ENCODE measurements at places on chromosomes 4 and X.

DNA sequence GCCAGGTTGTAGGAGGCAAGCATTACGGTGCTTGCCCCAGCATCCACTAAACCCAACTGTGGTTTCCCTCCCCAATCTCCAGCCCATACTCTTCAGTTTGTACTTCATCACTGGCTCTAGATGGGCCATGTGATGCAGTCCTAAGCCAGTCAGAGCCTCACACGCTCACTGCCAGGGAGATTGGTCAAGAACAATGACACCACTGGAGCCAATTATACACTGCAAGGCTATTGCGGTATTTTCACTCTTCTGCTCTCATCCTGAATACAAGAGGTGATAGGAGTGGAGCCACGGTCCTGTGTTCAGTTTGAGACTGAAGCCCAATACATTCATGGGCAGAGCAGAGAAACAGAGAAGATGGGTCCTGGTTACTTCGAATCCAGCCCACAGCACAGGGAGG, 58.4 kb downstream of the SEPSECS start:
- no peak for DNase-seq

GRCh38 chrX:77597090-77597489, 149.9 kb downstream of the FGF16 start:
- DNase-seq = no peak

DNA sequence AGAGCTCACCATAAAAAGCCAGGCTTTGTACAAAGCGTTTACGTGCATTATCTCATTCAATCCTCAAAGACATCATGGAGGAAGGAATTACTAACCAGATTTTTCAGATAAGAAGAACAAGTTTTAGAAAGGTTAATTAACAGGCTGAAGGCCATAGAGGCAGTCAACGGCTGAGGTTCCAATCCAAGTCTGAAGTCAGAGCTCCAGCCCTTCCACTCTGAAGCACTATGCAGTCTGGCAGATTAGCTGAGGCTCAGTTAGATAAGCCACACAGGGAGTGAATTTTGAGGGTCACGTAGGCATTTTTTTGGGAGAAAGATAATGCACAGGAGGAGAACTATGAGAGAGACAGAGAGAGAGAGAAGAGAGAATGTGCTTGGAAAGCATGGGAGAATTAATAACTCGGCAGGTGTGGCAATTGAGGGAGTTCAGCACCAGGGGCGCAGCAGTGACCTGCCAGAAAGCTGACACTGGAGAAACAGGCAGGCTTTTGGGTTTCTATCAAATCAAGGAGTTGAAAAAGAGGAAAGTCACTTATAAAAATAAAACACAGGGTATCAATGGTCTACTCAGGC, 116.5 kb upstream of the NAP1L5 start:
- no peak for DNase-seq

- no peak for DNase-seq
Measured at GRCh38 chr4:184824776-184825084, 1.0 kb downstream of the ACSL1 start.

GRCh38 chr4:24589448-24589847, 5.1 kb upstream of the DHX15 start:
- DNase-seq = no peak

DNA sequence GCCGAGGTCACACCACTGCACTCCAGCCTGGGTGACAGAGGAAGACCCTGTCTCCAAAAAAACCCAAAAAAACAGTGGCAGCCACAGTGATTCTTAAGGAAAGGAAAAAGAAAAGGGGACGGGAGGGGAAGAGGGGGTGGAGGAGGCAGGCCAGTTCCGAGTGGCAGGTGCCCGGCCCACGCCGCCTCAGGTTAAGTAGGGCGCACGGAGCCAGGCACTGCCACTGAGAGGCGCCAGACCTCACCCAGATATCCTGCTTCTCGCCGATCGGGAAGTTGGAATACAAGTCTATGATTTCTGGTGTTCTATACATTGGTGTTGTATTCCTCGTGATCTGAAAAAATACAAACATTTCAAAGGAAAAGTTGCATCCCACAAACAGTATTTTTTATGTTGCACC, 35.9 kb downstream of the GAK start:
- no peak for DNase-seq

GRCh38 chrX:67651437-67652142, 107.8 kb downstream of the AR start:
- DNase-seq = no peak

GRCh38 chrX:110440016-110440805, 81.6 kb downstream of the RTL9 start:
- DNase-seq = no peak
